ENCODE measurements at places on chromosomes 5 and 9.

DNA sequence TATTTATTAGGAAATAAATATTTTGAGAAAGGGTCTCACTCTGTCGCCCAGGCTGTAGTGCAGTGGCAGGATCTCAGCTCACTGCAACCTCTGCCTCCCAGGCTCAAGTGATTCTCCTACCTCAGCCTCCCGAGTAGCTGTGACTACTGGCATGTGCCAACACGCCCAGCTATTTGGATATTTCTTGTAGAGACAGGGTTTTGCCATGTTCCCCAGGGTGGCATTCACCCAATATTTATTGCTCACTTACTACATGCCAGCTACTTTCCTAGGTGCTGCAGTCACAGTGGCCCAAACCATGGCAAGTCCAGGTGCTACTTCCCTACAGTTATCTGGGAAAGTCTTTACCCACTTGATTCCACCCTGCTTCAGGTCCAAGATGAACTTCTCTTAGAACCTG is 8.3 kb upstream of the MED7 start:
- no peak for DNase-seq

DNA sequence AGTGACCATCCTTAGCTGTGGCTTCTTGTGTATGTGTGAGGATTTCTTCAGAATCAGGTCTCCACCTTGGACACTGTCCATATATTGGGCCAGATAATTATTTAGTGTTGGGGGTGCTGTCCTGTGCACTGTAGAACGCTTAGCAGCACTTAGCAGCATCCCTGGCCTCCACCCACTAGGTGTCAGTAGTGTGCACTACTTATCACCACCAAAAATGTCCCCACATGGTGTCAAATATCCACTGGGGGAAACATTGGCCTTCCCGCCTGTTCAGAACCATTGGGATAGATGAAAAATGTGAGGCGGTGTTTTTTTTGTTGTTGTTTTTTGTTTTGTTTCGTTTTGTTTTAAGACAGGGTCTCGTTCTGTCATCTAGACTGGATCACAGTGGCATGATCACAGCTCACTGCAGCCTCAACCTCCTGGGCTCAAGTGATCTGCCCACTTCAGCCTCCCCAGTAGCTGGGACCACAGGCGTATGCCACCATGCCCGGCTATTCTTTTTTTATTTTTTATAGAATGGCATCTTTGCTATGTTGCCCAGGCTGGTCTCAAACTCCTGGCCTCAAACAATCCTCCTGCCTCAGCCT is 67.7 kb downstream of the TENT4A start:
- DNase-seq, result no peak

DNA sequence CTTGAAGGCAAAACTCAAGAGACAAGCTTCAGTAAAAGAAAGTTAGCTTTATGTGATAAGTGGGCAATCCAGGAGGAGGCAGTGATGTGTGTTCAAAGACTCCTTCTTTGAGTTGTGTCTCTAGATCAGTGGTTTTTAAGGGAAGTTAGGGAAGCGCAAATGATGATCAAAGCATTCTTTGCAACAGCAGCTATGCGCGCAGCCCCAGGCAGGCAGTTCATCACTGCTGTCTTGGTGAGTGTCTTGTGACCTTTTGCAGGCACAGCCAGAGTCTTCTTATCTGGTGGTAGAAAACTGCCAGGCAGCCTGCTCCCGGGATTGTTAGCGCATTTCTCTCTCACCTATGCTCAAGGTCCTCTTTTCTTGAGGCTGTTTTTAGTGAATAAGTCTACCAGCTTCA is 40.3 kb upstream of the CLK4 start:
- DNase-seq, result no peak

DNA sequence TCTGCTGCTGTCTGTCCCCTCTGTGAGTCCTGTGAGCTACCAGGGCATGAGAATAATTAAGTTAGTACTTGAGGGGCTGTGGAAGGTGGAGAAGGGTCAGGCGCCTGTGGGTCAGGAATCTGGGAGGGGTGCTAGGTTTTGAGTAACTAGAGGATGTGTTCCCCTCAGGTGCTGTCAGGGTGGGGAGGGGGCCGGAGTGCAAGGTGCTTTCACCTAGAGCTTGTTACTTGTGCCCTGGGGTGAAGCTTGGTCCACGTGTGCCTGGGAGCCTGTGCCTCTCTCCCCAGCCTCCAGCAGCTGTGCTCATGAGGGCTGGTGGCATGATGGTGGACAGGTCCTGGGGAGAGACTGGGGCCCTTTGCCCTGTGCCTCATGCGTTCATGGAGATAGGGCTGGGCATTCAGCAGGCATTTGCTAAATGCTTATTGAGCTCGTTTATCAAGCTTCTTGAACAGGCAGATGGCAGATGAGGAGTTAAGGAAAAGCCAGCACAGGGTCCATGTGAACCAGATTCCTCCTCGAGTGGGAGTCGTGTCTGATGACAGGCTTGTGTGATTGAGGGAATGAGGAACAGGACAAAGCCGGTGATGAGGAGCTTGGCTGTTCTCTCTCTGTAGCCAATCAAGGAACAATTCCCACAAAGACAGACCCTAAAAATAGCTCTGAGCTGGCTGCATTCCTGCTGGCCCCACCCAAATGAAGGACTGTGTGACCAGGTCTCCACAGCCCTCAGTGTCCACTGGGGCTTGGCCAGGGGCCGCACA is 40.9 kb downstream of the CACNA1B start:
- DNase-seq, result no peak

DNA sequence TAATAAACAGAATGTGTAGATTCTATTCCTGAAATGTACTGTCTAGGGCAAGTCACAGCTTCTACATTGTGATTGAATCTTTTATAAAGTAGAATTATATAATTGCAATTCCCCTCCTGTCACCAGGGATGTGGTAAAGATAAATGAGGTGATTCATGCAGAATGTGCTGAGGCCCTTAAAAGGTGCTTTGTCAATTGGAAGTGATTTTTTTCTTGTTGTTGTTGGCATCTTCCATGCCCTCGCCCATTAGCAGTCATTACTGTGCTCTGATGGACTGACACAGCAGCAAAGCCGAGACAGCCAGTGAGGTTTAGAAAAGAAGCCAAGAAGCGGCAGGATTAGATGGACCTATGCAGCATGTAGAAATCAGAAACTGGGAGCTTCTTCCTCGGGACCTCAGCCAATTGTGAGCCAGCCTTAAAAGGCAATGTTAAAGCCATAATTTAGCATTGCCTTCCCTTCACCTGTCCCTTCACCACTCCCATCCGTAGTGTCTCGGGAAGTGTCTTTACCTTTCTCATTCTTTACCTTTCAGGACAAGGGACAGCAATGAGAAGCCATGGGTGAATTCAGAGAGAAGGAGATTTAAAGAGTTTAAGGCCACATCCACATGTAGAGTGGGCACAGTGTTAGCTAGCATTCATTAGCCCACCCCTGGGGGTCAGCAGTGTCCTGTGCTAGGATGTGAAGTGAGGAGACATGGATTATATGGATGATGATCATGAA is 257.8 kb downstream of the PLK2 start:
- no peak for DNase-seq

DNA sequence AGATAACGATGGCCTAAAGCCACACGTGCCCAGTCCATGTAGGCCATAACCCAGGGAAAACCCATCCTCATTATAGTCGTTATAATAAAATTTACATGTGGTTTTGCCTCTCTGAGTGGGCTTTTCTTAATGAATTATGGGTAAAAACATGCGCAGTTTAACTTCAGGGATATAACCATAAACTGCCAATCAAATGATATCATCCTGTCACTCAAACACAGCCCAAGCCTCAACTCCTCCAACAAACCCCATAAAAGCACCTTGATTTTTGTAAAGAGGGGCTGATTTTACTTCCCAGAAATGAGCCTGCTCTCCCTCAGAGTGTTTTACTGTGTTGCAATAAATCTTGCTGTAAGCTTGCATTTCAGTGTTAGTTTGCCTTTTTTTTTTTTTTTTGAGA is 15.8 kb upstream of the SETX start:
- no peak for DNase-seq

DNA sequence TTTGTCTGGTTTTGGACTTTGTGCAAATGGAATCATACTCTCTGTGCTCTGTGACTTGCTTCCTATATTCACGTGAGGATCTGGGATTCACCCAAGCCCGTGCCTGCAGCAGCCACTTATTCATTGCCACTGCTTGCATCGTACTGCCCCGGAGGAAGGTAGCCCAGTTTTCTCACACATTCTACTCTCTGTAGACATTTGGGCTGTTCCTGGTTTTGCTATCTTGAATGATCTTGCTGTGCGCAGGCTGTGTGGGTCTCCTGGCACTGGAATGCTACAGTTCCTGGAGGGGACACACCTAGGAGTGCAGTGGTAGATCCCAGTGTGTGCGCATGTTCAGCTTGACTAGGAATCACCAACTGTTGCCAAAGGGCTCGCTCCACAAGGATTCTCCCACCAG is 99.2 kb upstream of the BOD1 start:
- no peak for DNase-seq

GRCh38 chr9:126698756-126699155 is 85.0 kb downstream of the LMX1B start:
- no peak for DNase-seq

DNA sequence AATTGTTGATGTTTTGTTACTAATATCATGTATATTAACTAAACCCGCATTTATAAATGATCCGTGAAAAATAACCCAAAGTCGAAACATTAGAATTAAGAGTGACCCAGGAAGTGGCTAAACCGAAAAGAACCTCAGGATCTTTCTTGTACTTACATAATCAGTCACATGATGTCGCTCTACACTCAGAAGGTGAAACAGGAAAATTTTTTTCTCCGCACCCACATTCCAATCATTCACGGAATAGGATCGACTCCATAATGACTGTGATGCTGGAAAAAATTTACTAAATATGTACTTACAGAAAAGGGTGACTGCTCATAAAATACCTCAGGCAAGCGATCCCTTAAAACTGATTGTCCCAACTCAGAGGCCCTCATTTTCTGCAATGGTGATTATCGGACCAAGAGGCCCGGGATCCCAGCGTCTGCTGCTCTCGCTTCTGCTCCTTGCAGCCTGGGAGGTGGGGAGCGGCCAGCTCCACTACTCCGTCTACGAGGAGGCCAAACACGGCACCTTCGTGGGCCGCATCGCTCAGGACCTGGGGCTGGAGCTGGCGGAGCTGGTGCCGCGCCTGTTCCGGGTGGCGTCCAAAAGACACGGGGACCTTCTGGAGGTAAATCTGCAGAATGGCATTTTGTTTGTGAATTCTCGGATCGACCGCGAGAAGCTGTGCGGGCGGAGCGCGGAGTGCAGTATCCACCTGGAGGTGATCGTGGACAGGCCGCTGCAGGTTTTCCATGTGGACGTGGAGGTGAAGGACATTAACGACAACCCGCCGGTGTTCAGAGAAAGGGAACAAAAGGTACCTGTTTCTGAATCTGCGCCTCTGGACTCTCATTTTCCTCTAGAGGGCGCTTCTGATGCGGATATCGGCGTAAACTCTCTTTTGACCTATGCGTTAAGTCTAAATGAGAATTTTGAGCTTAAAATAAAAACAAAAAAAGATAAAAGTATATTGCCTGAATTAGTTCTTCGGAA is at the start of gene PCDHA12:
PCDHA12 (plus strand) TSS at position 224 of the 981 bp plus-strand sequence; CDS start at position 389, 165 bp downstream.
- DNase-seq, result peak; percentile 75

DNA sequence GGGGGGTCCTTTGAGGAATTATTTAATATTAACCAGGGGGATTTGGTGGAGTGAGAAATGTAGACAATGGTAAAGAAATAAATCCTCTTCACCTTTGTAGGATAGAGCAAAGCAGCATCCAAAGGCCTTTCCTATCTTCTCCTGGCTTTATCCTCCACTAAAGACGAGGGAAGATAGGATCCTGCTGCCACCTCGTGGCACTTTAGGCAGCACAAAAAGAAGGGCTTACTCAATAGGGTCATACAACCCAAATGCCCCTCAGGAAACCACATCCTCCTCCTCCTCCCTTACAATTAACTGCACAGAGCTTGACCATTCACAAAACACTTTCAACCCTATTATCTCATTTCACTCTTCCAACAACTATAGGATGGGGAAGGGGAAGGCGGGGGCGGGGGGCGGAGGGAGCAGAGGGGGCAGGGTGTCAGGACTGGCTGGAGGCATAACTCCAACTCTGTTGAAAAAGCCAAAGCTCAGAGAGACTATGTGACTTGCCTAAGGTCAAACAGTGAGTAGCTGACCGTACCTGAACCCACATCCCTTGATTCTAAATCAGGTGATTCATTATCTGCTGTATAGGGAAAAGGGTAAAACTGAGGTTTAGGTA is 45.4 kb upstream of the MYOT start:
- peak; percentile 41 for DNase-seq
